NCI-H345 (cell line): ENCODE measurements at places on chromosomes 7 and 10.

DNA sequence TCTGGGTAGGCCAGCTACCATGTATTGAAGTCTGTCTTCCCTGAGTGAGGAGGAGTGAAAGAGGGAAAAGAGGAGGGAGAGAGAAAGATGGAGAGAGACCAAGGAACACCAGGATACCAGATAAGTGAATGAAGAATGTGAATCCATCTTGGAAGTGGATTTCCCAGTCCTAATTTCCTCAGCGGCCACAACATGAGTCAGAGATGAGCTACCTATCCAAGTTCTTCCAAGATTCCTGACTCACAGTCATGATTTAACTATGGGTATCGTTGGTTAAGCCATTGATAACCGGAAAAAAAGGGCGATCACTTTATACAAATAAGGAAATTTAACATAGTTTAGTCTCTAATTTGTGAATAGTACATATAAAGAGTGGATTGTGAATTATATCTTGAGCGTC lies 561.8 kb downstream of the ATRNL1 start:
- DNase-seq = no peak

DNA sequence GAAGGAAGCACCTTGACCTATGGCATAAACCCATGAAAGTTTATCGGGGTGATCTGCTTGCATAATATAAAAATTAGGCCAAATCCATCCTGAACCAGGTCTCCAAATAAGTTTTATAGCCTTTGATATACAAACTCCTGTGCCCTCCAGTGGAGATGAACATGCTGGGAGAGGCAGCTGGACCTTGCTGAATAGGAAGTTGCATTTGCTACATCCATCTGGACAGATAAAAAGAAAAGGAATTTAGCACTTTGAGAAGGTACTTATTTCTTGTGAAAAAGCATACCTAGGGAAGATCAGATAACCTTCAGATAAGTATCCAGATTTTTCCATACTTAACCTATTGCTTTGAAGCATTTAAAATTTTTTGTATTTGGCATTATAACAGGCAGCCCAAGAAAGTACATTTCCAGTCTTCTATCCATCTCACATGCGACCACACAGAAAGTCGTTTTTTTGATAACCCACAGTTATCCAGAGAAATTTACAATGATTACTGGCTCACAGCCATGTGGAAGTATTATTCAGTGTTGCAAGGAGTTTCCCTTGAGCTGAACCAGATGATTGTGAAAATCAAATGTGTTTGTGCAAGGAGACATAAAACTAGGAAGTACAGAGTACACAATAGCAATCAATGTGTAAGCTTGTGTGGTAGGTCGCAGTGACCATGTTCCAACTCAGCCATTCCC lies 124.4 kb upstream of the STK17A start:
- no peak for DNase-seq

DNA sequence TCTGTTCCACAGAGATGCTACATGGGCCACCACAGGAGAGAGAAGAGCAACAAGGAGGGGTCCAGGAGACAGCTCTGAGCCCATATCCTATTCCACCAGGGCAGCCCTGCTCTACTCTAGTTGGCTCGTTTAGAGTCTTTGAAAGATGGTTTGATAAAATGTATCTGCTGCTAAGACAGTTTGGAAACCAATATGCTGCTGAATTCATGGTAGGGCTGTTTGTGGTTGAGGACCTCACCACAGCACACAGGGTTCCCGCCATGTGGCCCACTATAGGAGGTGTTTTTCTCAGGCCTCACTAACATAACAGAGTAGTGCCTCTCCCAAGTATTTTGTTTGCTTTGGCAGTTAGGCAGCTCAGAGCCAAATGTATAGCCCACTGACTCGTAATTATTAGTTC lies 35.8 kb upstream of the ZC3HAV1L start:
- DNase-seq = no peak

DNA sequence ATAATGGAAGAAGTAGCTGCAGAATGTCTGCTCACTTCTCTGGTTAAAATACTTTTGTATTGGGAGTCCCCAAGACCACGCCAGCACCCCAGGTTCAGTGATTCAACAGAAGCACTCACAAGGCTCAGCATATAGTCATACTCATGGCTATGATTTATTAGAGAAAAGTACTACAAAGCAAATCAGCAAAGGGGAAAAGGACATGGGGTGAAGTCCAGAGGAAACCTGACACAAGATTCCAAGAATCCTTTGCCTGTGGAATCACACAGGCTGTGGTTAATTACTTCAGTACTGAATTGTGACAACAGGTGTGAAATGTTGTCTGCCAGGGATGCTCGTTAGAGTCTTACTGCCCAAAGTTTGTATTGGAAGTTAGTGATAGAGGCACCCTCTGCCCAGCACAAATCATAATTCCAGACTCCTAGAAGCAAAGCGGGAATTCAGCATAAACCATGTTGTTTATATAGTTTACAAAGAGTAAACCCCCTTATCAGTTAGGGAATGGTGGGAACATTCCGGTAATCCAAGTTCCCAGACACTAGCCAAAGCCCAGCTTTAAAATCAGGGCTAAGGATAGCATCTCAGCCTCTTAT lies 79.4 kb downstream of the HYCC1 start:
- DNase-seq = no peak

- no peak for DNase-seq
These were observed 54.6 kb downstream of the SLIT1 start for GRCh38 chr10:97131181-97131628.

DNA sequence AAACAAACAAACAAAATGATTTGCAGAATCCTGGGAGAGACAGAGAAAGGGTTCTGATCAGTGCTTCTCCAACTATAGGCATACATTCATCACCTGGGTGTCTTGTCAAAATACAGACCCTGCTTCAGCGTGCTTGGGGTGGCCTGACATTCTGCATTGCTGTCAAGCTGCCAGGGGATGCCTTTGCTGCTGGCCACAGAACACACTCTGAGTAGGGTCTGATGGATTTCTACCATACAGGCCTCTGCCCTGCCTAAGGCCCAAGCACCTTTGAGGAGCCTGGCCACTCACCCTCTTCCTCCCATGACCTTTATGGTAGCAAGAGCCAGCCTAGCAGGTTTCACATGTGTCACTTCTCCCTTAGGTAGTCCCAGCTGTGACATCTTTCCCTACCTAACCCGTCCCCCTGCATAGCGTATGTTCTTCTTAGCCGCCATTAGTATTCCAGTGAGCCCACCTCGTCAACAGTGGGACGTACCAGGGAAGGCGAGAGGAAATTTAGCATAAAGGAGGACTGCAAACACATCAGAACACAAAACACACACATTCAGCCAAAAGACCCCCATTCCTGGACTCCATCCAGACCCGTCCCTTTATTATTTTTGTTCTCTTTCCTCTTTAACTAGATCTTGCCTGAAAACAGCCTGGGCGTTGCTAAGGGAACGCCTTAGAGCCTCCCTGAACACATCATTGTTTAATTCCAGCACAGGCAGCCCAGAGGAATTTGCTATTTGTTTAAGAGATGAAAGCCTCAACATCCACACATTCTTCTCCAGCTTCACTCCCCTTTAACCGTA lies 43.9 kb upstream of the PODXL start:
- no peak for DNase-seq

- no peak for DNase-seq
These were observed 30.7 kb downstream of the ST8SIA6 start for GRCh38 chr10:17423632-17424186.

DNA sequence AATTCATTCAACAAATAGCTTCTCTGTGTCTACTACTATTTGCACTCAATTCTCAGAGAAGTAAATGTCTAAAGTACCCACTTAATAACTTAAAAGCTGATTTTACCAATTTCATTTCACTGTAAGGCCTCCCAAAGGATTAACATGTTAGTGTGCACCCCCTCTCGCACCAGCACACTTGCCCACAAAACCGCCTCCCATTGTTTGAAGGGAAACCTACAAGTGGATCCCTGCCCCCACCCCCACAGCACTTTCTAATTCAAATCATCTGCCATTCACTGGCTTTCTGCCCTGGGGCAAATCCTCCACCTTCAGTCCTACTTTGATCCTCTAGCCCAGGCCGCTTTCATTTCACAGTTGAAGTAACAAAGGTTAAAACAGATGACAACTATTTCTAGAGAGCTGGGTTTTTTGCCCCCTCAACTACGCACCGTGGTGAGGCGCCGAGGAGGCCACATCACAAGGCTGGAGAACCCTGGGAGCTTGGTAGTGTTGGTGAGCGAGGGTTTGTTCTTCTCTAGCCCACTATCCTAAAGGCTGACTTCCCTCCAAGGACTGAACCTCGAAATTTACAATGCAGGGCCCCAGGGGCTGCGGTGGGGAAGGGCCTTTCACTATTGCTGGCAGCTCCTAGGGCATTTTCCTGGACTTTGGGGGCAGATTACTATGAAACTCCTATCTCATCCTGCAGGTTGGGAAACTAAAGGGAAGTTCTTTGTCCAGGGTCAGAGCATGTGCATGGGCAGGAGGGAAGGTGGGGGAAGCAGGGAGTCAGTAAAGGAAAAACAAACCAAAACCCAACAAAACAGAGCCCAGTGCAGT lies 517.4 kb upstream of the ZMIZ1 start:
- peak; percentile 83 for DNase-seq

GRCh38 chr10:86648704-86649427 lies 5.5 kb upstream of the OPN4 start:
- DNase-seq = no peak

- DNase-seq = no peak
These were observed 8.4 kb upstream of the BMPR1A start for GRCh38 chr10:86747796-86748581.

GRCh38 chr10:115665549-115665948 lies 572.4 kb downstream of the ATRNL1 start:
- no peak for DNase-seq

DNA sequence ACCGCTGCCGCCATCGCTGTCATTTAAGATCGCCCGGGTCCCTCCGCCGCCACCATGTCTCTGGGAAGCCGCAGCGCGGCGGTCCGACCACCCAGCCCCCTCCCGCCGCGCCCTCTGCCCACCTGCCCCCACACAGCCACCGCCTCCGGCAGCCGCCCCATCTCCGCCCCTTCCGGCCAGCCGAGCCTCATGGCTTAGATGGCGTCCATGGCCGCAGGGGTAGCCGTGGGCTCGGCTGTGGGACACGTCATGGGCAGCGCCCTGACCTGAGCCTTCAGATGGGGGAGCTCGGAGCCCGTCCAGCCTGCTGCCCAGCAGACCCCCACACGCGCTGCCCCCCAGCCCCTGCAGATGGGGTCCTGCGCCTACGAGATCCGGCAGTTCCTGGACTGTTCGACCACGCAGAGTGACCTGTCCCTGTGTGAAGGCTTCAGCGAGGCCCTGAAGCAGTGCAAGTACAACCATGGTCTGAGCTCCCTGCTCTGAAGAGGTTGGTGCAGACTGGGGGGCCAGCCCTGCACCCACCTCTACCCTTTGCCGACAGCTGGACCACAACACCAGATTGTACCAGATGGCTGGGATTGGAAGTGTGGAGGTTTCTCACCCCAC lies 38.0 kb upstream of the TARP start:
- peak; percentile 15 for DNase-seq

DNA sequence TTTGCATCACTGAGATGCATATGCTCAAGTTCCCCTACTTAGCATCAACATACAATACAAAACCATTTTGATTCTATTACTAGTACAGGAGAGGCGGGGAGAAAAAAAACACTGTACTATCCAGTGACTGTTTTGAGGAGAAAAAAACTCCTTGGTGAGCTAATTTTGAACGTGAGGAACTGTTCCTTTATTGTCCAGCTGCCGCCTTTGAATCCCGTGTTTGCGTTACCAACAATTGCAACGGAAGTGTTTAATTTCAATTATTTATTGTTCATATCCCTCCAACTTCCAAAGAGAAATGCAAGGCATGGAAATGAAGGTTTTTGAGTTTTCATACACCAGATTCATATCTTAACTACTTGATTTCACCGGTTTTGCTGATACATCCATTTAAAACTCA lies 66.4 kb upstream of the ARHGAP21 start:
- no peak for DNase-seq

DNA sequence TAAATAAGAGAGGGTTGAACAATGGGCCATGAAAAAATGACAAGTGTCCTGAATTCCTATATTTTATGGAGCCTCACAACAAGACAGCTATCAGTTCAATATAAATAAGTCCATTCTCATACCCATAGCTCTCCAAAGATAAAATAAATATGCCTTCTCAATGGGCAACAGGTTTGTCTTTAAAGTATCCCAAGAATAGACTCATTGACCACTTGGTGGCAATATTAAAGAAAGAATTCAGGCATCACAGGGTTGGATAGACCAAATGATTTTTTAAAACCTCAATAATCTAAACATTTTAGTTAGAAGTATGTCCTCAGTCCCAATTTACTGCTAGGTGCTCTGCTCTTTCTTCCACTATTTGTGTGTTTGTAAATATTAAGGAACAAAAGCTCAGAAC lies 165.1 kb upstream of the WNT16 start:
- no peak for DNase-seq

DNA sequence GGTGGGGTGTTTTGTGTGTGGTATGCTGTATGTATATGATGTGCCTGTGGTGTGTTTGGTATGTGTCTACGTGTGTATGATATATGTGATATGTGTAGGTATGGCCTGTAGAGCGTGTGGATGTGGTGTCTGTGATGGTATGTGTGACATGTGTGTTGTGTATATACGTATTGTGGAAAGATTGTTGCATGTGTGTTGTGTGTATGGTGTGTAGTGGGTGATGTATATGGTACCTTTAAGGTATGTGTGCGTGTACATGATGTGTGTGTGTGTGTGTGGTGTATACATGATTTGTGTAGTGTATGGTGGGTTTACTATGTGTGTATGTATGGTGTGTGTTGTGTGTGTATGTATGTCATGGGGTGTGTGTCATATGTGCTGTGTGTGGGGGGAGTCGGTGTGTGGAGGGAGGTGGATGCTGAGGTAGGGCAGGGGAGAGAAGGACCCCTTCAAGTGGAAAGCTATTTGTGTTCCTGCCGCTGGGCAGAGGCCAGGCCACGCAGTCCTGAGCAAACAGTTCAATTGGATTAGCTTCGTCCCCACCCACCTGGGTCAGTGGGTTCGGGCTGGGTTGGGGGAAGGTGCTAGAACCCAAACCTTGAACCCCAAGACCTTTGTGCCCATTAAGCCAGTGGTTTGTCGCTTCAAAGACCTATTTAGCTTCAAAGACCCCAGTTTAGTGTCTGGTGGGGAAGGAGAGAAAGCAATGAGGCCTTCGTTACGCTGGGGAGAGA lies 1.9 kb upstream of the TRPV6 start:
- DNase-seq = no peak

DNA sequence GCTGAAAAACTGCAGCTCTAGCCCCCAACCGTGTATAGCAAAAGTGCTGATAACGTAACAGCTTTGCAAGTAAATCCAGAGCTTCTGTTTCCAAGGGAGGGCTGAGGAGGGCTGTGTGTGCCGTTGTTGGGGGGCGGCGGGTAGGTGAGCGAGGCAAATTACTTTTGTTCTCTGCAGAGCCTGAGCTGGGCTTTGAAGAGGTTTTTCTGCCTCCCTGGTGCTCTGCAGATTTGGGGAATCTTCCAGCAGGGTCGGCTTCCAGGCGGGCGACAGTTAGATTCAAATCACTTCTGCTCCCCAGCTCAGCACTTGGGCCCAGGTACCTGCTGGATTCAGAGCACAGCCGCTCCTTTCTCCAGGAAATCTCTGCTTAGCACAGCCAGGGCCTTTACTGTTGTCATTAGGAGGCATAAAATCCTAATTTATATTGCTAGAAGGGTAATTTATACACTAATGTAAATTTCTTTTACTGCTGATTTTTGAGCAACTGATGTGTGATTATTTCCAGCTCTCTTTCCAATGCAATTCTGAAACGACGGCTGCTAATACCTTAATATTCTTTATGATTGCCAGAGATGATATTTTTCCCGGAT lies 442.4 kb downstream of the TYW1 start:
- DNase-seq = no peak
